ENCODE measurements at places on chromosomes 1 and 21. TPM values are rescaled to one million over a fixed set of nuclear protein-coding genes. Genes with fewer than 3 reads are reported as not detected.

Gene SHE
- 6.3 TPM for total RNA-seq

Gene AKR7A2
- 80.5 TPM for total RNA-seq

Gene KCNA3
- total RNA-seq, result 0.96 TPM

DNA sequence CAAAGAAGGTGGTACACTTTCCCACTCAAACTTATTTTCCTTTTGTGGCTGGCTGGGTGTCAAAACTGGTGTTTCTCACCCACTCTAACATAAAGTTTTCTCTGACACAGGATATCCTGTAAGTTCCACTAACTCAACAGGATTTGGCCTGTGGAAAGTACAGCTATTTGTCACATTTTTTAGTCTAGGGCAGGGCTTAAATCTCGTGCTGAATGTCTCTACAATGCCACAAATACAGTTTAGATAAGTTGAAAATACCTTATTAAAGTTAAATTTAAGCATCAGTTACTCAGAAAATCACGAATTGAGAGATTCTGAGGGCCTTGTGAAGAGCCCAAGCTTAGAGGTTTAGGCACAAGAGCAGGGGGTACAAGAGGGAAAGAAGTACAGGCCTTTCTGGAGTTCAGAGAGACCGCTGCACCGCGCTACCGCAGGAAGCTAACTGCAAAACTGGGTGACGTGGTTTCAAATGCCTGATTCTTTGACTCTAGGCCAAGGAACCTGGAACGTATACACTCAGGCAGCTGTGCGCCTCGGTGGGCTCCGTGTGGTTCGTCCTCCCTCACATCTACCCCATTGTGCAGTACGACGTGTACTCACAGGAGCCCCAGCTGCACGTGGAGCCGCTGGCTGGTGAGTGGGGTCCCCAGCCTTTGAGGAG lies 23.4 kb upstream of the PWP2 start:
- no peak overlapping the region for H3K4me3 ChIP-seq
- H3K36me3 ChIP-seq, result peaks cover 3% of the 10 kb centered on the region

- no peaks in the 10 kb centered on the region for H3K27me3 ChIP-seq
- no peak overlapping the region for H3K4me3 ChIP-seq
- no peak for DNase-seq
- H3K27ac ChIP-seq, result no peak overlapping the region
These were observed 360.1 kb upstream of the PLXNA2 start for GRCh38 chr1:208604295-208604694.

GRCh38 chr1:32884726-32885125 lies 1.6 kb upstream of the HPCA start:
- H3K36me3 ChIP-seq, result no peaks in the 10 kb centered on the region
- H3K4me1 ChIP-seq, result no peaks in the 10 kb centered on the region
- no peak overlapping the region for H3K27ac ChIP-seq
- no peak overlapping the region for H3K4me3 ChIP-seq
- DNase-seq, result no peak

Data from breast epithelium (tissue), 4 donors.